ENCODE measurements at places on chromosomes 6 and 20.
A peak's percentile ranks its signal among the peaks of the same experiment; 100 is the strongest.

GRCh38 chr6:151300267-151300991 lies 60.7 kb downstream of the AKAP12 start:
- DNase-seq = no peak

DNA sequence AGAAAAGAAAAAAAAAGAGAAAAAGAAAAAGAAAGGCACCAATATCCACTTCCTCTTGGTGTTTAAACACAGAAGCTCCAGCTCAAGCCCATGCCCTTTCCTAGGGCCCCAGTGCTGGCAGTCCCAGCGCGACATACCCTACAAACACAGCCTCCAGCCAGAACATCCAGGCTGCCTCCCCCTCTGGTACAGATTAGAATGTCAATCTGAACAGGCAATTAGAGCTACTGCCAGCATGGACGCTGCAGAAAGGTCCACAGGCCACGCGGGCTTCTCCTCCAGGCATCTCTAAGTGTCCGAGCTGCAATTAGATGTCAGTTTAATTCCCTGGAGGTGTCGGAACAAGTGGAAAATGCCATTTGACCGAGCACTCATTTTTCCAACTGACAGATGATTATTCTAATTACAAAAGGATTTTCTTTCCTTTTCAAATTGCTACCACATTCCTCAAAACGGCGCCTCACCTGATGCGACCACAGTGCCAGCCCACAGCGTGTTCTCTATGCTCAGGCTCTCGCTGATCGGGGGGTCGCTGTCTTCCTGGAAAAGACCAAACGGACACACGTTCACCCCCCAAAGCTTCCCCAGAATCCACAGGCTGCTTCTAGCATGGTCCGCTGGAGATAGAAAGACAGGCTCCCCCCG lies 79.5 kb downstream of the ATP9A start:
- no peak for DNase-seq

GRCh38 chr6:26629359-26629758 lies 30.2 kb downstream of the ZNF322 start:
- no peak for DNase-seq

- DNase-seq = peak; percentile 96
Observed at GRCh38 chr20:309841-310644, 12.7 kb downstream of the ZCCHC3 start.

DNA sequence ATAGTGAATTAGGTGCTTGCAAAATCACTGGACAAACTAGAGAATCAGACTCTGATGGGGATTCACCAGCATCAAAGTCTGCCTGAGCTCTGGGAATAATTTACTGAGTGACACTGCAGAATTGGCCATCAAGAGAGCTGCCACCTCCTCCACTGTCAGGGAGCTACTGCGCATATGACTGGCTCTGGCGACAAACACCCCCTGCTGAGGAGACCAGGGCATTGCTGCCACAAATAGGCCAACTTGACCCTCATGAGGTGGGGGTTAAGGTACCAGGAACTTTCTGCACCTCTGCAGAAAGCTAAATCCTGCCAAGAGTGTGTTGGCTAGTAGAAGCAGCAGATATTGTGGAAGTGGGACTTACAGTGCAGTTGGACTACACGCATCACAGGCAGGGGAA lies 88.0 kb downstream of the CDS2 start:
- DNase-seq = no peak

- DNase-seq = no peak
Observed at GRCh38 chr6:168660400-168660945, 219.5 kb downstream of the SMOC2 start.

- DNase-seq = peak; percentile 17
Observed at GRCh38 chr6:99349171-99350141, at the start of gene FAXC. Gene FAXC, minus strand, starts transcription at chr6:99349674. Its CDS starts 302 bp downstream, at chr6:99349372.

DNA sequence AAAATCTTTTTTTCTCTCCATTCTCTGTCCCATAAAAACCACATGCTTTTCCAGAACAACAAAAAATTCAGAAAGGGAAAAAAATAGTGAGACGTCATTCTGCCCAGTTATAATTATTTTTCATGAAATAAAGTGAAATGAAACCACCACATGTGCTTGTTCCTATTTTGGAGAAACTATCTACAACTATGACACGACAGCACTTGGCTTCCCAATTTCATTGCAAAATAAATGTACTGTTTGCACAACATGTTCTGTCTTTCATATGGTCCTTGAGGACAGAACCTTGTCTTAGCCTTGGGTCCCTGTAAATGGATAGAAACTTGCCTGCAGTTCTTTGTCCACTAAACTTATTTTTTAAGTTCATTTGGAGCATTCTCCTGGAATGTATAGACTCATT lies 5.6 kb upstream of the MAN1A1 start:
- no peak for DNase-seq

DNA sequence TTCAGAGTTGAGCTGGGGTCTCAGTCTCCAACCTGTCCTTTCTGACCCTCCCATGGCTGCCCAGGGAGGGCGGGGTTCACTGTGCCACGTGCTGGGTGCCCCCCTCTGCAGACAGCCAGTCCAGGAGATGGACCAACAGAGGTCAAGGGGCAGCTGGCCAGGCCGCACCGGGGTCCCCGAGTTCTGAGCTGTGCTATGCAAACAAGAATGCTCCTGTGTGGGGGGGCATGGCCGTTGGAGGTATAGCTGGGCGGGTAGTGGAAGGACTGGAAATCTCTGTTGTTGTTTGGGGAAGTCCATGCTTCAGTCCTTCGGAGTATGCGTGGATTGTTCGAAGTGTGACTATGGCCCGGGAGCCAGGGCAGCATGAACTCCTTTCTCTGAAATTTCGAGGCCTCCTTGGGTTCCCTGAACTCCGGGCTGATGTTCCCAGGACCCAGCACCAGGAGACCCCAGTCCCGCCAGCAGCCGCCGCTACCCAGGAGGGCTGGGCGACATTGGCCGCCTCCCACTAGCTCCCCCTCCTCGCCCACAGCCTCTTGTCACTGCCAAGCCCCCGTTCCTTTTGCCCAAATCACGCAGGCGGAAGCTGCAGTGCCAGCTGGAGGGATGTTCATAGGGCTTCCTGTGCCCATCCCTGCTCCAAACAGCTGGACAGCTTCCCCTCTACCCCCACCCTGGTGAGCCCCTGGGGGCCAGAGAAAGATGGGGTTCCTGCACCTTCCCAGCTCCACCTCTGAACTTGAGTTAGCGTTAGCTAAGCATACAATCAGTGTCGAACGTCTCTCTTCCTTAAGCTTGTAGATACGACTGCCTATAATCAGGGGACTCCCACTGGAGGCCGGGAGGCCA lies 126.6 kb downstream of the TAF4 start:
- no peak for DNase-seq

GRCh38 chr6:1591926-1592325 lies 17.8 kb upstream of the FOXC1 start:
- DNase-seq = no peak

- DNase-seq = no peak
Observed at GRCh38 chr6:91660893-91661292, 1074.0 kb upstream of the MAP3K7 start.

DNA sequence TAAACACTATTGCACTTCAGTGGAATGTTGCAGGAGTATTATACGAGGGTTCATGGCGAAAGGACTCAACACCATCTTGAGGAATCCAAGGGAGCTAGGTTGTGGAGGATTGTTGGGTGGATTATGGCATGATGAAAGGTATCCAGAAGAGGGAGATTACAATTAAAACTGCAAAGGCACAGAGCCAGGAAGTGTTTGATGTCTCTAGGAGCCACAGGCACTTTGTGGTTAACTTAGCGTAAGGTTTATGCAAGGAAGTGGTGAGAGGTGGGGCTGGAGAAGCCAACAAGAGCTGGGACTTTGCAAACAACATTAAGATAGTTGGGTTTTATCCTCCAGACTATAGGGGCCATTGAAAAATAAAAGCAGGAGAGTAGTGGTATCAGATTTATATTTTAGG lies 86.6 kb upstream of the TPD52L1 start:
- DNase-seq = no peak

DNA sequence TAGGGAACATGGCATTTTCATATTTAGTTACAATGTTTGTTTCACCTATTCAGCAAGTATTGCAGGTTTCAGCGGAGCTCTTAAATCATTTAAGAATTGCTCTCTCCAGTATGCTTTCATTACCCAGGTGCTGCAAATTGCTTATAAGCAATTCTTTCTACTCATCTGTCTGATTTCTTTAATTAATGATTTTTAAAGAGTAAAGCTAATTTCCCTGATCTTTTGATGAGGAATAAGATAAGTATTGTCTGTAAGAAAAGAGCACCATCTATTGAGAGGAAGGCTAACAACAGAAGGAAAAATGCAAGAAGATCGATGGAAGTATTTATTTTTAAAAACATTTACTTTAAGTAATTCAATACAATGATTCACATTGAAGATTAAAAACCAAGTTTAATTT lies 2.0 kb downstream of the OPRM1 start:
- no peak for DNase-seq

GRCh38 chr20:64003960-64004725 lies 23.2 kb downstream of the PRPF6 start:
- DNase-seq = no peak

DNA sequence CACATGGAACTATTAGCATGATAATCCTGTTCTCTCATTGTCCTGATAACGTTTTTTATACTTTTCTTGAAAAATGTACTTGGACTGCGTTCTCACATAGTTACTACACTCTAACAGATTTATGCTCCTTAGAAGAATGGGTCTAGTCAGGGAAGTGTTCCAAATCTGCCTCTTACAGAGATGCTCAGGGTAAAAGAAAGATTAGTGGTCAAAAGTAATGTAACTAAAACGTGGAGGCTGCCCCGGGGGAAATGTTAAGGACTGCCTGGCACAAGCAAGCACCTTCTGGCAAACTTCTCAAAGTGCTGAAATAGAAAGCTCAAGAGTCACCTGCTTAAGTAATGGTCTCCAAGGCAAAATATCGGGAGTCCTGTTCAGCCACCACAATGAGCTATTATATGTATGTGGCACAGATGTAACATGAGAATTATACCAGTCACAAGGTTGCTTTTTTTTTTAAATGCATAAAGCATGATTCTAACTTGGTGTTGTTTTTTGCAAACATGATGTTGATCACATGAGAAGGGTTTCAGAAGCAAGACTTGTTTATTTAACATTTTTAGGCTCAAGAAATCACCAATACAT lies 244.5 kb upstream of the JARID2 start:
- no peak for DNase-seq

DNA sequence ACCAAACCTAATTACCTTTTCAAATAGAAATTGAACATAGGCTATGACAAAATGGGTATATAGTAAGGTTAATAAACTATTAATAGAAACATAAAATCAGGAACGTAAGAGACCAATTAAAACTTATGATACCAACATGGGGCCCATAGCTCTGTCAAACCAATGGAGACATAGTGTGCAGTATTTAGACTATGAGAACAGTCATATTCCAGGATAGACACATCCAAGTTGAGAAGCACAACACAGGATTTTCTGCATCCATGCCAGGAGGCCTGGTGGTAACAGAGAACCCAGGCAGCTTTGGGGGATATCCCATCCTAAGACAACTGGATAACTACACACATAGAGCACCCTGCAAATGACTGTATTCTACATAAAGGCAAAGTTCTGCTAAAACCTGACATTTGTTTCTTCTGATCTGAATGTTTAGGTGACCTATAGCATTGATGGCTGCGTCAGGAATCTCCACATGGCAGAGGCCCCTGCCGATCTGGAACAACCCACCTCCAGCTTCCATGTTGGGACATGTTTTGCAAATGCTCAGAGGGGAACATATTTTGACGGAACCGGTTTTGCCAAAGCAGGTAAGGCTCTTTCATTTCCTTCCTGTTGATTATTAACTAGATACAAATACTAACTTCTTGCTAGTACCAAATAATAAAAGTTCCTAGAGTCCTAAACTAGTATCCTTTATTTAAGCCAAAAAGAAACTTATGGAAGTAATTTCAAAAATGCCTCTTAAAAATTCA lies 202.7 kb downstream of the ARHGAP18 start:
- no peak for DNase-seq

DNA sequence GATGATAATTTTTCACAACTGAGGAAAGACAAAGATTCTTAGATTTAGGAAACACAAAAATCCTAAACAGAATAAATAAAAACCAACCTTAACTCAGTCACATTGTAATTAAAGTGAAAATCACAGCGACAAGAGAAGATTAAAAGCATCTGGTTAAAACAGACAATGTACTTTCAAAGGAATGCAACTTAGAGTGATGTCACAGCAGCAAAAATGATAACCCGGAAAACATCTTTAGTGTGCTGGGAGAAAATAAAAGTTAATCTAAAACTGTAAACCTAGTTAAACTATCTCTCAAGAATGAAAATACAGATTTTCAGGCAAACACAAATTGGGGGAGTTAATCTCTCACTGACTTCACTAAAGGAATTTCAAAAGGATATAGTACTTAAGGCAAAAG lies 76.8 kb upstream of the OGFRL1 start:
- DNase-seq = no peak
